ENCODE measurements at places on chromosomes 3 and 15. TPM values are rescaled to one million over a fixed set of nuclear protein-coding genes. Genes with fewer than 3 reads are reported as not detected.

The EPHA3 gene
- total RNA-seq = not detected

The TMEM207 gene
- total RNA-seq = not detected

The SLC6A20 gene
- not detected for total RNA-seq

The ADGRG7 gene
- total RNA-seq = not detected

The GABRR3 gene
- not detected for total RNA-seq

DNA sequence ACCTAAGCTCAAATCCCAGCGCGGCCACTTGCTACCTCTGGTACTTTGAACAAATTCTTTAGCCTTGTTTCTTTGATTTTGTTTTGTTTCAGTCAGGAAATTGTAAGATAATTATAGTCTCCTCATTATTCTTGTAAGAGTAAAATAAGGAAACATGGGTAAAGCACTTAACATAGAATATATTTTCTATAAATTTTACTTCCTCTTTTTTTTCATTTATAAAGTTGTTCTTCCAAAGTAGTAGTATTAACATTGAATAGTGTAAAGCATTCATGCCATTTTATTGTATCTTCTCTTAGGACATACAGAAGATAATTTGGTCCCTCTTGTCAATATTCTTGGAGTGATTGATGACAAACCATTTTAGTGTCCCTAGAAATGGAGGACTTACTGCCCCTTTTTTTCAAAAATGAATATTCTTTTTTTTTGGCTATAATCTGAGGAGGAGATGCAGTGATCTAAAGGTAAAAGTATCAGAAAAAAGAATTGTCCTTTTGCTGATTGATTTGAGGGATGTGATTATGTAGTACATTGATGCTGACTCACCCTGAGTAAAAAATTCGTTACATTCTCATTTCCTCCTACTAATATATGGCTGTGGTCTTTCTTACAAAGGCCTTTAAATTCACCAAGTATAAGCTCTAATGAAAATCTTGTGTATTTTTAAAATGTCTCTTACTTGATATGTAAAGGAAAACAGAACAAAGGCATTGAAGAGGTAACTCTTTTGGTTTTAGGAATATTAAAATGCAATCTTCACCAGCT, 51.0 kb downstream of the ALCAM start:
- H3K27me3 ChIP-seq = no peaks in the 10 kb centered on the region
- no peaks in the 10 kb centered on the region for H3K4me1 ChIP-seq
- no peak overlapping the region for H3K27ac ChIP-seq
- no peaks in the 10 kb centered on the region for H3K36me3 ChIP-seq
- no peak overlapping the region for H3K4me3 ChIP-seq
- DNase-seq = no peak

DNA sequence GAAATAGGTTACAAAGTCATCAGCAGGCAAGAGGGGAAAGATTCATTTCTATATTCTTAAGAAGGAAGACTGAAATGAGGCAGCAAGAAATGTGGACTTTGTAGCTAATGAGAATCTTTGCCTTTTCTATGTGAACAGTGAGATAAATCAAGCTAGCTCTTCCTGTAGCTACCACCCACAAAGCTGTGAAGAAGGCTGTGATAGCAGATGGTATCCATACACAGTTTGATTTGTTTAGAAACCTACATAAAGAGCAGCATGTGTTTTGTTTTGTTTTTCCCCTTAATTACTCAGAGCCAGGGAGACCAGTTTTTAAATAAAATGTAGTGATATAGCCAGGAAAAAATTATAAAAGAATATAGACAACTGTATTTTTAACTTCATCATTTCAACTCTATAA, 45.5 kb downstream of the TEX9 start:
- no peak overlapping the region for H3K27ac ChIP-seq
- no peaks in the 10 kb centered on the region for H3K27me3 ChIP-seq
- H3K4me3 ChIP-seq = no peak overlapping the region
- no peak for DNase-seq
- H3K4me1 ChIP-seq = no peaks in the 10 kb centered on the region

DNA sequence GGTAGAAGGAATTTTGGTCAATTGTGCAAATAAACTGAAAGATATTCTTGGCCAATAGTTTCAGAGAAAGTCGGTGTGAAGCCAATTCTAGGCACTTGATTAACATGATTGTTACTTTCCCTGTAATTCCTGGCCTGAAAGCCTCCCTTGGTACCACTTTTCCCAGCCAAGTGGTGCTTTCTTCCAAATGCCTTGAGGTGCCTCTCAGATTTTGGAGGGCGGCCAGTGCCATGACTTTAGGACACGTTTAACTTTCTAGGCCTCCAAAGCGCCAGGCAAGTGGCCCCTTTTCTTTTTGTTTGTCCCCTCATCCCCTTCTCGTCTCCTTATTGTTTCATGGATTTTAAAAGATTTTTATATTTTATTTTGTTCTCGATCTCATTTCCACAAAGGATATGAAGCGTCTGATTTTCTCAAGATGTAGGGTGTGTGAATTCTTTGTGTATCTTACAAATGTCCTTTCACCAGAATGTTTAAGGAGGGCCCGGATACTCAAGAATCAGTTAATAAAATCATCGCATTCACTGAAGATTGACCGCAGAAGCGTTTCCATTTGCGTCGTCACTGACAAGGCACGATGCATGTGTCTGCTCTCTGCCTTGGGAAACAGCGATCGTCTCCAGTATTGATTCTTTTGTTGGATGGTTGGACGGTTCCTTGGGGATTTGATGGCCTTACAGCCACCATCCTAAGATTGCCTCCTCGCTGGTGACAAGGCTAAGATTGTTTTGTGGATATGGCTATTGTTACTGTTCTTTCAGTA, 87.8 kb downstream of the ASB7 start:
- no peaks in the 10 kb centered on the region for H3K36me3 ChIP-seq
- no peak overlapping the region for H3K27ac ChIP-seq
- H3K4me3 ChIP-seq = no peak overlapping the region
- DNase-seq = no peak
- no peaks in the 10 kb centered on the region for H3K4me1 ChIP-seq

GRCh38 chr3:36482256-36482655, 102.0 kb downstream of the STAC start:
- no peak for DNase-seq
- H3K4me3 ChIP-seq = no peak overlapping the region
- H3K27me3 ChIP-seq = no peaks in the 10 kb centered on the region
- H3K36me3 ChIP-seq = no peaks in the 10 kb centered on the region

- no peaks in the 10 kb centered on the region for H3K27me3 ChIP-seq
- no peak overlapping the region for H3K4me3 ChIP-seq
These were observed 147.8 kb downstream of the LRRC28 start for GRCh38 chr15:99399061-99399460.

GRCh38 chr3:150370999-150371398, 37.1 kb upstream of the TSC22D2 start:
- H3K36me3 ChIP-seq = no peaks in the 10 kb centered on the region
- peaks cover 15% of the 10 kb centered on the region for H3K4me1 ChIP-seq
- no peak for DNase-seq
- no peak overlapping the region for H3K4me3 ChIP-seq
- H3K27me3 ChIP-seq = no peaks in the 10 kb centered on the region

GRCh38 chr3:58899159-58899952, 150.5 kb downstream of the CFAP20DC start:
- no peaks in the 10 kb centered on the region for H3K27me3 ChIP-seq
- no peaks in the 10 kb centered on the region for H3K36me3 ChIP-seq
- H3K4me3 ChIP-seq = no peak overlapping the region

GRCh38 chr3:34856081-34856947, 783.0 kb upstream of the ARPP21 start:
- no peaks in the 10 kb centered on the region for H3K27me3 ChIP-seq
- no peaks in the 10 kb centered on the region for H3K36me3 ChIP-seq
- H3K27ac ChIP-seq = no peak overlapping the region
- H3K4me1 ChIP-seq = peaks cover 10% of the 10 kb centered on the region
- no peak for DNase-seq

- no peaks in the 10 kb centered on the region for H3K4me1 ChIP-seq
- H3K27me3 ChIP-seq = no peaks in the 10 kb centered on the region
- no peak overlapping the region for H3K27ac ChIP-seq
- no peak overlapping the region for H3K4me3 ChIP-seq
- DNase-seq = no peak
These were observed 74.8 kb upstream of the POMGNT2 start for GRCh38 chr3:43180694-43181093.

DNA sequence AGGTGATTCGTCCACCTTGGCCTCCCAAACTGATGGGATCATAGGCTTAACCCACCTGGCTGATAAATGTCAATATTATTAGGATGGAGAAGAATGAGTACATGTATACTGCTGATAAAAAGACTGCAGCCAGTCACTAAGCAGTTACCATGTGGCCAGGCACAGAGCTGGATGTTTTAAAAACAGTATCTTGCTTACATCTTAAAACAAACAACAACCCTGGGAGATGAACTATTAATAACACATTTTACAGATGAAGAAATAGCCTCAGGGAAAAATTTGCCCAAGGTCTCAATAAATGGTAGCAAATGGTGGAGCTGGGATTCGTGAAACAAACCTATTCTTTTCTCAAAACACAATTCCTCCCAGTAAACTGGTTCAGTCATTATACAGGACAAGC, 18.1 kb downstream of the IL17RD start:
- no peaks in the 10 kb centered on the region for H3K4me1 ChIP-seq
- no peaks in the 10 kb centered on the region for H3K36me3 ChIP-seq
- H3K27me3 ChIP-seq = no peaks in the 10 kb centered on the region
- H3K4me3 ChIP-seq = no peak overlapping the region

- DNase-seq = no peak
- peaks cover under 1% of the 10 kb centered on the region for H3K4me1 ChIP-seq
- no peak overlapping the region for H3K27ac ChIP-seq
- no peak overlapping the region for H3K4me3 ChIP-seq
- no peaks in the 10 kb centered on the region for H3K36me3 ChIP-seq
- H3K27me3 ChIP-seq = no peaks in the 10 kb centered on the region
These were observed 54.4 kb downstream of the KLHL6 start for GRCh38 chr3:183500981-183501704.

DNA sequence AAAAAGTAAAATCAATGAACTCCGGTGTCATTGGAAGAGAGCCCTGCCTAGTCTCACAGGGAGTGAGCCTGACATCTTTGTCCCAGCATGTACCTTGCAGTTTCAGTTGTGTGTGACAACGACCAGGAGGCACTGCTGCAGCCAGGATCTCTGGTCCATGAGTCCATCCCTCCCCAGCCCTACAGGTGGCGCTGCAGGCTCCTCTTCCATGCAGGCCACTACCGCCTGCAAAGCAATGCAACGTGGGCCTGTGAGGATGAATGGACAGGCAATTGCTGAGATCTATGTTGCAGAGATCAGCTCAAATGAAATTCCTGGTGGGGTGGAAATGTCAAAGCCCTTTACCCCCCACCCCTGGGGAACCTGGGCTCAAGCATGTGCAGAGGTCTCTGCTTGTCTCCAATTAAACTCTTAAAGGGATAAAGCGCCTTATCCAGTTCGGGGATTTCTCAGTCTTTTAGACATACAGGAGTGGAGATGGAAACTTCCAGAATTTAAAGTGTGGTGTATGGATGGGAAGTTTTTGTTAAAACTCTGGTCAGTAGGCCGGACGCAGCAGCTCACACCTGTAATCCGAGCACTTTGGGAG, 35.8 kb downstream of the TKT start:
- H3K4me3 ChIP-seq = no peak overlapping the region
- peaks cover 10% of the 10 kb centered on the region for H3K4me1 ChIP-seq
- no peak overlapping the region for H3K27ac ChIP-seq
- no peaks in the 10 kb centered on the region for H3K27me3 ChIP-seq
- H3K36me3 ChIP-seq = peaks cover 13% of the 10 kb centered on the region

DNA sequence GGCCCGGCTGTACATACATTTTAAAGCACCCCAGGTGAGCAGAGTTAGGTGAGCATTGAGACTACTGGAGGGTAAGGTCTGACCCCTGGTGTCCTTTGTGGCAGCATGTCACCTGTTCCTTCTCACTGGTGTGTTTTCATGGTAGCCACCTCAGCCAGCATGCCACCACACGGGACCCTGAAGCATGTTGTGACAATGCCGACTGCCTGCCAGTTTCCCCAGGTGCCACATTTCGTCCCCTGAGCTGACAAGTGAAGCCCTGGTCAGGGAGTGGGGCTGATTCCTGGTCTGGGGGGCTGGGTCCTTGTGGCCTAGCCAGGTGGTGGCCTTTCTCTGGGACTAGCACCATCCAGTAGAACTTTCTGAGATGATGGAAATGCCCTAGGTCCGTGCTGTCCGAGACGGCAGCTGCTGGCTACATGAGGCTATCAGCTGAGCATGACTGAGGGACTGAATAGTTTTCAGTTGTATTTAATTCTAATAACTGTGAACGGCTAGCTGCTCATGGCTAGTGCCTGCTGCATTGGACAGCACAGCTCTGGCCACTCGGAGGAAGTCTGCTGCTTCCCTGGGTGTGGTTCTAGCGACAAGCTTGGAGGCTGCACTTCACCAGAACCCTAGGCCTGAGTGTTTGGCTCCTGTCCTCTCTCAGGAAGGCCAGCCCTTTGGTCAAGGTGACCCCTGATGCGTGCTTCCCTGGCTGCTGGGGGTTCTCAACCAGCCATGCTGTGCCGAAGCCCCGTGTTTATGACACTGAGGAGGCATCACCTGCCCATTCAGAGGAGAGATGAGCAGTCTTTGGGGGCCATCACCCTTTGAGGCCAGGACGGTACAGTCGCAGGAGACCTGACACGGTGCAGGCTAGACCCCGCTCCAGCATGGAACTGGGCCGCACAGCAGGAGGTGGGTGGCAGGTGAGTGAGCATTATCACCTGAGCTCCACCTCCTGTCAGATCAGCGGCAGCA, 3.9 kb downstream of the C3orf22 start:
- no peaks in the 10 kb centered on the region for H3K4me1 ChIP-seq
- DNase-seq = no peak
- H3K36me3 ChIP-seq = no peaks in the 10 kb centered on the region
- H3K27ac ChIP-seq = no peak overlapping the region
- H3K27me3 ChIP-seq = no peaks in the 10 kb centered on the region

GRCh38 chr3:44923632-44924456, 49.4 kb downstream of the TGM4 start:
- H3K4me1 ChIP-seq = no peaks in the 10 kb centered on the region
- peaks cover 21% of the 10 kb centered on the region for H3K36me3 ChIP-seq
- H3K4me3 ChIP-seq = no peak overlapping the region

GRCh38 chr3:45571969-45572368, 22.6 kb upstream of the LIMD1 start:
- no peak for DNase-seq
- H3K4me1 ChIP-seq = peaks cover 4% of the 10 kb centered on the region
- H3K27ac ChIP-seq = no peak overlapping the region
- H3K4me3 ChIP-seq = no peak overlapping the region

DNA sequence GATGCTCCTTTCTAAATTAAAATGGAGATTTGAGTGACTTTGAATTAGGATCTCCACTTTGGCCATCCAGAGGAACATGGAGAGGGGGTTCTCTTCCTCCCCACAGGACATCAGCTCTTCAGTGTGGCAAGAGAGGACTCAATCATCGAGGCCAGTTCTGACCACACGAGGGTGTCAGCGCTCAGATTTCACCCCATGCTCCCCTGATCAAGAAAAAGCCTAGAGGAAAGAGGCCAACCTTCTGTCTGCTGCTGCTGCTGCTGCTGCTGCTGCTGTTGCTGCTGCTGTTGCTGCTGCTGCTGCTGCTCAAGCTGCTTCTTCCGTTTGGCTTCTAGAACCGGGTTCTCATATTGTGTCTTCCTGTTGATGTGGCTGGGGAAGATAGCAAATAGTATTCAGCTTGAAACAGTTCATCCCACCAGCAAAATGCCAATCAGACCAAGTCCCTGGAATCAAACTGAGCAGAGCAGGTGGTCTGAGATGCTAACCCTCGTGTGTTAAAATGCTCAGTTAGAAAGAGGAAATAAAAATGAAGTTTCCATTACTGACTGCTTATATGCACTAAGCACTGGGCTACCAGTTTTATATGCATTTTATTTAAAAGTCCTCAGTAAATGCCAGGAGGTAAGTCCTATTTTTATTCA, 599.0 kb downstream of the MAGI1 start:
- peaks cover 4% of the 10 kb centered on the region for H3K4me1 ChIP-seq
- H3K4me3 ChIP-seq = no peak overlapping the region
- H3K27me3 ChIP-seq = no peaks in the 10 kb centered on the region
- no peaks in the 10 kb centered on the region for H3K36me3 ChIP-seq
- H3K27ac ChIP-seq = no peak overlapping the region
